ENCODE measurements at places on chromosomes 4 and X. TPM values are rescaled to one million over a fixed set of nuclear protein-coding genes. Genes with fewer than 3 reads are reported as not detected.

- no peaks in the 10 kb centered on the region for H3K4me1 ChIP-seq
- DNase-seq, result no peak
- no peak overlapping the region for H3K4me3 ChIP-seq
- no peaks in the 10 kb centered on the region for H3K36me3 ChIP-seq
- no peak overlapping the region for H3K27ac ChIP-seq
These were observed 15.0 kb downstream of the C4orf51 start for GRCh38 chr4:145694929-145695328.

GRCh38 chr4:87050596-87050995, 115.8 kb downstream of the AFF1 start:
- no peak overlapping the region for H3K4me3 ChIP-seq
- H3K36me3 ChIP-seq, result no peaks in the 10 kb centered on the region
- peaks cover 90% of the 10 kb centered on the region for H3K4me1 ChIP-seq
- no peaks in the 10 kb centered on the region for H3K27me3 ChIP-seq
- H3K27ac ChIP-seq, result peak overlapping the region; percentile 53

GRCh38 chr4:87575408-87575807, 32.9 kb upstream of the DSPP start:
- no peak overlapping the region for H3K4me3 ChIP-seq
- DNase-seq, result no peak
- H3K27me3 ChIP-seq, result no peaks in the 10 kb centered on the region
- H3K4me1 ChIP-seq, result no peaks in the 10 kb centered on the region

GRCh38 chr4:38566806-38567398, 97.1 kb upstream of the KLF3 start:
- no peaks in the 10 kb centered on the region for H3K27me3 ChIP-seq
- no peaks in the 10 kb centered on the region for H3K36me3 ChIP-seq
- peaks cover 26% of the 10 kb centered on the region for H3K4me1 ChIP-seq
- no peak overlapping the region for H3K4me3 ChIP-seq
- no peak overlapping the region for H3K27ac ChIP-seq
- DNase-seq, result no peak

DNA sequence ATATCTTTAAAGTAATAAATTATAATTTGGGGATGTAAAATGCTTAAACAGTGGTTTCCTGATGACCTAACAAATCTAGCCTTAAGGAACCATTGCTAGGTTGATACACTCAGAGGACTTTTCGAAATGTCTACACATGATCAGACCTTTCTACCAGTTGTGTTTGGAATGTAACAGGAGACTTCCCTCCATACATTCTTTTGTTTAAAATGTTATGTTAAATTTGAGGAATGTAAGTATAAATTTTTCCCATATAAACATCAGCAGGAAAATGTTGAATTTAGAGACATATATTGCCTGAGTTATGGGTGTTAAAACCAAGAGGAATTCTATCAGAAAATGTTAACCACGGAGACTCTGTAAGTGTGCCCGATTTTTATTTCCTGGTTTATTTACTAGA, 190.6 kb upstream of the SPRY1 start:
- no peaks in the 10 kb centered on the region for H3K27me3 ChIP-seq
- no peak for DNase-seq
- H3K36me3 ChIP-seq, result no peaks in the 10 kb centered on the region
- H3K4me1 ChIP-seq, result no peaks in the 10 kb centered on the region
- no peak overlapping the region for H3K27ac ChIP-seq

The TBX22 gene
- total RNA-seq, result not detected

The TAF7L gene
- total RNA-seq, result not detected

DNA sequence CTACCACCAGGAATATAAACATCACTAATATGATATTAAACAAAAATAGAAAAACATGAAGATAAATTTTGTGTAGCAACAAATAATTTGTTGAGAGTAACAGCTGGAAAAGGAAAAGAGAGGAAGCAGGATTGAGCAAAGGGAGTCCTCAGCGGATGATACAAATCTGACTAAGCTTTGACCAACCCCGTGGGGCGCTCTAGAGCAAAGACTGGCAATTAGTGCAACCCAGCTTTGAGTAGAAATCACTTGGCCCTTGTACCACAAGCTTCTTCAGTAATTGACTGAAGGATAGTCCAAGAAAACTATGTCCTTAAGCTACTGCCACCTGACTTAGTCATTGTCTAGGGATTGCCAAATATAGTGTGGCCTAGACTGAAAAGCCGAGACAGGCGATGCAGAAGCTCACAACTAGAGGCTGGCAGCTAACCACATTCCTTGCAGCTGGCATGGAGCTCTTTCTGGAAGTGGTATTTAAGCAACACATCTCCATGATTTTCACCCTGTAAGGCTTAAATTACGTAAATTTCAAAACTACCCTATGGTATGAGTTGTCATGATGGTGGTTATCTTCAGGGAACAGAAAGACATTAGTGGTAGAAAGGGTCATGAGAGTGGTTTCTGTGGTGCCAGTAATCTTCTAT, 396.0 kb downstream of the PDGFC start:
- no peaks in the 10 kb centered on the region for H3K27me3 ChIP-seq
- H3K4me3 ChIP-seq, result no peak overlapping the region
- no peak overlapping the region for H3K27ac ChIP-seq
- no peaks in the 10 kb centered on the region for H3K36me3 ChIP-seq

- no peak overlapping the region for H3K4me3 ChIP-seq
- peaks cover 7% of the 10 kb centered on the region for H3K36me3 ChIP-seq
- peak; percentile 70 for DNase-seq
These were observed 29.8 kb downstream of the ACOX3 start for GRCh38 chr4:8410641-8411271.

DNA sequence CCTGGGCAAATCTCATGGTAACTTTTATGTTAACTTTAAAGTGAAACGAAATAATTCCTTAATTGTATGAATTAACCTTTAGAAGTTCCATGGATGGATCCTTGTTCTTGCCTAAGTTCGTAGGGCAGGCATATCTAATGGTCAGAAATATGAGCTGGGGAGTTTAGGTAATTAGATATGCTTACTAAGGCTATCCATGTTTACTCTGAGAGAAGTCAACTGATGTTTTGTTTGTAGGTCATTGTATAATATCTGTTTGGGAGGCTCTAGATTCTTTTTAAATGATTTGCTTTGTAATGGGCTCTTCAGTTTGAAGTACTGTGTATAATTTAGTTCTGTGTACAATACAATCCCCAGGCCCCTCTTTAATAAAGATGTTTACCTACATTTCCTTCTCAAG, 117.0 kb downstream of the DCK start:
- no peak overlapping the region for H3K4me3 ChIP-seq
- DNase-seq, result no peak
- no peak overlapping the region for H3K27ac ChIP-seq
- H3K36me3 ChIP-seq, result no peaks in the 10 kb centered on the region
- H3K4me1 ChIP-seq, result no peaks in the 10 kb centered on the region
- no peaks in the 10 kb centered on the region for H3K27me3 ChIP-seq

DNA sequence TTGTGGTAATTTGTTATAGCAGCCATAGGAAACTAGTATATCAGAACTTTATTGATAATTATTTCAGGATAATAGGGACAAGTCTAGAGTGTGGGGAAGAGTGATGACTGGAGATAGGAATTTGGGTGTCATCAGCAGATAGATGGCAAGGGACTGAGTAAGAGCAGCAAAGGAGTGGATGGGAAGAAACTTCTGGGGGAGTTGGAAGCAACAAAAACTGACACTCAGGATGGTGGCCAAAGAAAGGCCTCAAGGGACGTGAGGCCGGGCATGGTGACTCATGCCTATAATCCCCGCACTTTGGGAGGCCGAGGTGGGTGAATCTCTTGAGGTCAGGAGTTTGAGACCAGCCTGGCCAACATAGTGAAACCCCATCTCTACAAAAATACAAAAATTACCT, 9.1 kb upstream of the SLC25A5 start:
- no peak overlapping the region for H3K4me3 ChIP-seq
- H3K27me3 ChIP-seq, result no peaks in the 10 kb centered on the region
- H3K36me3 ChIP-seq, result no peaks in the 10 kb centered on the region
- H3K4me1 ChIP-seq, result no peaks in the 10 kb centered on the region
- no peak overlapping the region for H3K27ac ChIP-seq

The APOOL gene
- total RNA-seq, result 56.9 TPM
